ENCODE measurements at places on chromosomes 2 and 18.

DNA sequence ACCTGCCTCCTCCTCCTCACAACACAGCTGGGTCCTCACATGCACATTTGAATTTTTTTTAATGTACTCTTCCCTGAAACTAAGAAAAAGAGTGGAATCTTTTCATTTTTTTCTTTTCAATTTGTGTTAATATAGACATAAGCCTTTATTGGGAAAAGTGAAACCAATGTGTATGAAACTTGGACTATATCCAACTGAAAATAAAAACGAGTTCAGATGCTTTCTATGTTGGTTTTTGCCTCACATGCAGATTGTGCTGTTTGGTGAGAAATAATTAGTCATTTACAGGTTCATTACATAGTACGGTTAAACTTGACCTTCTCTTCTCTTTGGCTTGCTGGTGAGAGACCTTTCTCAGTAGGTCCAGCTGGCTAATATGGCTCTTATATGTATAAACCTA, 515.2 kb upstream of the FANCL start:
- DNase-seq = no peak

GRCh38 chr18:53153281-53153680, 813.3 kb downstream of the DCC start:
- DNase-seq = no peak

DNA sequence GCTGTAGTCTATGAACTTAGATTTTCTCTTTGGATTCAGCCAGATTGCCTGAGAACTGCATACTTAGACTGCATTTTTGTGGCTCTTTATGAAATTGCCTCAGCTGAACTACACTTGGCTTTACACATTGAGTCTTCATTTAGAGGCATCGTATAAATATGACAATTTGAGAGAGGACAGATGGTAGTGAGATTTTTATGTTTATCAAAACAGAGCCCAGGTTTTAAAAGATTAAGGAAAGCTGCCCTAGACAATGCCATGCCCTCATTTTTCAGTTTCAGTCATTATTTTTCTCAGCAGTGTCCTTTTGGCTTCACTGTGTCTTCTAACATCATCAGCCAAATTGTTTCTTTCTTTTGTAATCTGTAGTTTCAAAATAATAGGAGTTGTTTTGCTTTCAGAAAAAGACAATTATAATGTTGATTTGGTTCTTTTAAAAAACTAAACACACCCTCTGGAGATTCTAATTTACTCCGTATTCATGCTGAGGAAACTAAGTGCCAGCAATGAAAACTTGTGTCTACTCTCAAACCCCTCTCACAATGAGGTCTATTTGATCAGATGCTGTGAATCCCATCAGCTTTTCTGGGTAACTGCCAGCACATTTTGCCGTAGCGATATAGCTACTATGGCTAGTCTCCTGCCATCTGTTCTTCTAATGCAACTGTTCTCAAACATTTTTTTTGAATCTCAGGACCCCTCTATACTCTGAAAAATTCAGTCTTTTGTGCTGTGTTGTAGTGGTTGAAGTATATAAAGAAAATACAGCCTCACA, 46.2 kb downstream of the TWSG1 start:
- no peak for DNase-seq

DNA sequence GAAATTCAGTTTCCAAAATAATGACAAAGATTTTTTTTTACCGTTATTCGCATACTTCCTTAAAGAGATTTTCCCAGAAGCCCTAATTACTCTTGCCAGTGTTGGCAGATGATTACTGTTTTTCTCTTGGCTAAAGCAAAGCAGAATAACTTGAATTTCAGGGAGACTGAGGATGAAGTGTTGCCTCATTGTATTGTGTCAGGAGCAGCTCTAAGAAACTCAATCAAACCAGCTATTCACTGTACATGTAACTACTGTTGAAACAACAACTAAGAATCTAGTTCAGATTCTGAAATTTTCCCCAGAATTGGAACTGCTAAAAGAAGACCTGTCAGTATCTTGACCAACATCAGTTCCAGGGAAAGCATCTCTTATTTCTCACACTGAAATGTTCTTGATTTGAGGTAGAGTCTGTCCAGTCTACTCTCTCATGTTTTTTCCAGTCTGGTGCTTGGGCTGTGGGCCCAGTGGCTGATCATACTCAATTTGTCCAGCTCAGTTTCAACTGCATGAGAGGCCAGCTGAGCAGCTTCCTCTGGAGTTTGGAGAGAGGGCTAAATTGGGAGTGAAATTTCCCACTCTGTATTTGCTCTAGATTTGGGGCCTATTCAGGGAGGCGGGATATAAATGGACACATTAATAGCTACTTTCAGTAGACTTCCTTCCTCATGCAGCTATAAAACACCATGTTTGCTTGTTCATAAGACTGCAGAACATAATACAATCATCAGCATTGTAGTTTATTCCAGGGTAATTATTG, 78.5 kb downstream of the PPP1R1C start:
- no peak for DNase-seq

DNA sequence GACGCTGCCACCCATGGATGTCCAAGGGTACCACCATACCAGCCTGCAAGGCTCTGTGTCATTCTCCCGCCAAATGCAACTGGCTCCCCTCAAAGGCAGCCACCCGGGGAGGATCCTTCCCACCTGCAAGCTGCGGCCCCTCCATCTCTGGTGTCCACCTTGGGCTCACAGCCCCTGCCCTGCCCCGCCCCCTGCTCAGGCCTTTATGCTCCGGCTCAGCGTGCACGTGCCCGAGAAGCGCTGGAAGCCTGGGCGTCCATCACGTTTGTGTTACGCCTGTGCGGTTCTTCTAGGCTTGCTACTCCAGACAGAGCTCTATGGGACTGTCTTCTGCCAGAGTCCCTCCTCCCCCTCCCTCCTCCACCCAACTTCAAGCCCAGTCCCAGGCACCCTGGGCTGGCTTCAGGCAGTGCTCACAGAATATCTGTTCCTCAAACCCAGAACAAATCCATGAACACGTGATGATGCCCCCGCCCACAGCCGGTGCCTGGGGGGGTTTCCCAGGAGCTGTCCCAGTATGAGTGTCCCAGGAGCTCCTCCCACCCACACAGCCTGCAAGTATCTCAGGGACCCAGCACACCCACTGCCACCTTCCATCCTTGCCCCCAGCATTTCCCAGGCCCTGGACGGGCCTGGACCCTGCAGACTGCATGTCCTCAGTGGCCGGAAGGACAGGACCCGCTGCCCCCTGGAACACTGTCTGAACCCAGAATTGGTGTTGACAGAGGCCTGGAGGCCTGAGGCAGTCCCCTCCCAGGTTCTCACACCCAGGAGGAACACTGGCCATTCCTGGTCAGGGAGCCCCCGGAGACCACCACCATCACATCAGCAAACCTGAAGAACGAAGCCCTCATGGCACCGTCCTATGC, 30.3 kb downstream of the KIF1A start:
- no peak for DNase-seq

DNA sequence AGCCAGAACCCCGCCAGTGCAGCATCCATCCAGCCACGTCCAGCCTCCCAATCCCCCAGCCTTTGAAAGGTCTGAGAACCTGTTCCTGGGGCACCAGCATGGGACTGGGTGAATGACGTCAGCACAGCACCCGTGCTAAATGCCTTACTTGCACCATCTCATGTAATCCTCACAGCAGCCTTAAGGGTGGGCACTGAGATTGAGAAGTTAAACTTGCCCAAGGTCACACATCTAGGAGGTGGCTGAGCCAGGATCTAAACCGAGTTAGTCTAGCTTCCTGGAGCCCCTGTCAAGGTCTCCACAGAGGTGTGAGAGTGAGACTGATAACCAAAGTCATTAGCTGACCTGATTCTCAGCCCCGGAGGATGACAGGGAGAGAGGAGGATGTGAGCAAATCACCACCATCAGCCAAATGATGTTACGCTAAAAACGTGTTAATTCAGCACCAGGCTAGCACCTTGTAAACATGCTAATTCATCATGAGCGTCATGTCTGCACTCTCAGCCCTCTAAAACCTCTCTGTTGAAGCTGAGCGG, 4.6 kb downstream of the CD8A start:
- DNase-seq = no peak

DNA sequence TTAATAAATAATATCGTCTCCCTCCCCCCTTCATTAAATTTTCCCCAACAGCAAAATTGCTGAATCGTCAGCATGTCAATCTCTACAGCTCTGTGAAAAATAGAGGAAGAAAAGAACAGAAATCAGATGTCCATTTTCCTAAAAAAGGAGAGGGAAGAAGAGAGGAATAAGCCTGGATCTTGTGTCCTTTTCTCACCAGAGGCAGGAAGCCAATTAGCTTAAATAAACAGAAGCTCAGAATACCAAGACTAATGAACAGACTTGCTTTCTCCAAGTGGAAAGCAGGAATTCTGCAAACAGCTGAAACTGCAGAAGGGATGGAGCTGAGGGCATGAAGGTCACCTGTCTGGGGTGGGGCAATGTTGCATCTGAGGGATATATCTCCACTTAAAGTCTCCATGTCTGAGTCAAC, 265.7 kb downstream of the CCDC85A start:
- no peak for DNase-seq
